Inflammatory macrophage treated with lipopolysaccharide for 4 hours (primary cell): ENCODE measurements at places on chromosomes 11 and 22.

GRCh38 chr11:8040921-8041285, 40.1 kb upstream of the TUB start:
- no peak for DNase-seq

- DNase-seq, result no peak
These were observed 460.9 kb upstream of the KIRREL3 start for GRCh38 chr11:127461241-127462064.

DNA sequence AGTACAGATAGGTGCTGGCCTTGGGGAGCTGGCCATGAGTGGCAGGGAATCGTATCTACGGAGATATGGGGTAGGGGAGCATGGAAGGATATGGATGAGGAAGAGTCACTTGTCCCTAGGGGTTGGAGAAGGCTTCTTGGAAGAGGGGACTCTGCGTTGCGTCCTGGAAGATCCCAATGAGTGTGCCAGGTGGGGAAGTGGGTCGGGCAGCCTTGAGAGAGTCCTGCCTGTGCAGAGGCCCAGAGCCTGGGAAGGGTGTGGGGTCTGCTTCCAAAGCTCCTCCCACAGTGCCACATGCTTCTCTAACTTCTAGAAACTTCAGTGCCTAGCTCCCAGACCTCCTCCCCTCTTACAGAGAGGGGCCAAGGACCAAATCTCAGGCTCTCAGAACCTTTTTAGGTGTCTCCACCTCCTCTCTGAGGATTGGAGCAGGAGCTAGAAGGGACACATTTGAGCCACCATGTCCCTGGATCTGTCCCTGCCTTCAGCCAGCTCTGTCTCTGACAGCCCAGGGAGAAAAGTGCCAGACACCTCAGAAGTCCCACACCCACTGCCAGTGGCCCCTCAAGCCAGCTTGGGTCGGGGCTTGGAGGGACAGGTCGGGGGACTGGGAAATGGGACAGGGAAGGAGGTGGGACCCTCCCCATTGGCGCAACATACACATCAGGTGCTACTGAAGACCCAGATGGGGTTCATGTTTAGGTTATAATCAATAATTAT, 11.0 kb downstream of the RHBDD3 start:
- DNase-seq, result no peak

DNA sequence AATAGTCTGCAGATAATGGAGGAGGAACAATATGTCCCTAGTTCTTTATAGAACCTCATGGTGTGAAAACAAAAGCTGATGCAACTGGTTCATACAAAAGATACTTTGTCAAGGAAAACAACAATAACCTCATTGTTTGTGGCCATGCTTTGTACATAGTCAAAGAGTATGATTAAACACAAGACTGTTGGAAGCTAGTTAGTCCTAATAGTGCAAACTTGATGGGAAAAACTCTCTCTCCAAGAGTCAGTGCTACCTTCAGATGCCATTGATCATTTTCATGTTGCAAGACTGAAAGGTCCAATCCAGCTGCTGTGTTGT, 20.1 kb upstream of the PLAAT2 start:
- DNase-seq, result no peak

GRCh38 chr11:65851083-65851579, 6.8 kb downstream of the CFL1 start:
- DNase-seq, result peak; percentile 19

GRCh38 chr11:121281698-121282097, 10.9 kb upstream of the SC5D start:
- no peak for DNase-seq

- no peak for DNase-seq
These were observed 32.2 kb upstream of the OR4B1 start for GRCh38 chr11:48184452-48184851.

DNA sequence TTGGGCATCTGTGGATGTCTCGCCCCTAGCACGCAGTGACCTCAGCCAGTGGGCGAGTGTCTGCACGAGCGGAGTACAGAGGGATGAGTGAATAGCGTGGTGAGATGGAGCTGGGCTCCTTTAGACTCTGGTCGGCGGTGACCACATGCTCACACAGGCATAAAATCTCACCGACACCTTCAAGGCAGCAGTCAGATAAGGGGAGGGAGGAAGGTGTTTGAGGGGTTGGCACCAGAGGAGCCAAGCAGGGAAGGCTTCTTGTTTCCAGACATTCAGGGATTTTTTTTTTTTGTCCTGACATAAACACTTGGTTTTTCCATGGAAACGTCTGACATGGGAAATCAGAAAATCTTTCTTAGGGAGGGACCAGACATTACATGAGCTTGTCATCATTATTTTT, 35.8 kb downstream of the GRIK4 start:
- DNase-seq, result no peak

- no peak for DNase-seq
These were observed 68.5 kb upstream of the PITPNB start for GRCh38 chr22:27987557-27987956.

DNA sequence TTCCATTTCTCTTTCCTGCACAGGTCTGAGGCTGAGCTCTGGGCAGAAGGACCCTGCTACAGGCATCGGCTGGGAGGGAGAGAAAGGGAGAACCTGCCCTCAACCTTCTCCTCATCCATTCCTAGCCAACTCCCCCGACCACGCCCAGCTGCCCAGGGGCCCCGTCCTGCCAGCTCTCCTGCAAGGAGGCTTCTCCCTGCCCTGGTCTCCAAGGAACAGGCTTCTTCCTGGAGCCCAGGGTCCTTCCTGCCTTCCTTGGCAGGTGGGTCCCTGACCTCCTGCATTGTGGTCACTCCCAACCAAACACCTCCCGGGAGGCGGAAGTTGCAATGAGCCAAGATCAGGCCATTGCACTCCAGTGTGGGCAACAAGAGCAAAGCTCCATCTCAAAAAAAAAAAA, 12.5 kb upstream of the HMOX1 start:
- DNase-seq, result no peak

DNA sequence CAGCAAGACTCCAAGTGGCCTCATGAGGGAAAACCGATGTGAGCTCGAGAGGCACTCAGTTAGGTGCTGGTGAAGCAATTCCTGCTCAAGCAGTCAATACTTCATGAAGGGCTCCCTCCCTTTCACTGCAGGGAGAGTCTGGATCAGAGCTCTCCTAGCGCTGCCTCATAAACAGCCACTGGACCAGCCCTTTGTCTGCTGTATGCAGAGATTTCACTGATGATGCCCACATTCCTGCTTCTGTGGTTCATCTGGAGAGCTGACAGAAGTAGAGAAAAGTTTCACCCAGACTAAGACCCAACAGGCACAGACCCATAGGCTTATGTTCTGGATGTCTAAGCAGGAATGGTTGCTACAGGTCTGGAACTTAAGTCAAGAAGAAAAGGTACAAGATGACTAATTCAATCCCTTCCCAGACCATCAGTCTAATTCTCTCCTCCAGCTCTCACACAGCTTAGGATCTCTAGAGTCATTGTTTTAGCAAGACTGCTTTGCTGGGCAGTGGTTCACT, 4.0 kb downstream of the UCP2 start:
- DNase-seq, result no peak

GRCh38 chr11:8107642-8108041, 26.6 kb downstream of the TUB start:
- no peak for DNase-seq

DNA sequence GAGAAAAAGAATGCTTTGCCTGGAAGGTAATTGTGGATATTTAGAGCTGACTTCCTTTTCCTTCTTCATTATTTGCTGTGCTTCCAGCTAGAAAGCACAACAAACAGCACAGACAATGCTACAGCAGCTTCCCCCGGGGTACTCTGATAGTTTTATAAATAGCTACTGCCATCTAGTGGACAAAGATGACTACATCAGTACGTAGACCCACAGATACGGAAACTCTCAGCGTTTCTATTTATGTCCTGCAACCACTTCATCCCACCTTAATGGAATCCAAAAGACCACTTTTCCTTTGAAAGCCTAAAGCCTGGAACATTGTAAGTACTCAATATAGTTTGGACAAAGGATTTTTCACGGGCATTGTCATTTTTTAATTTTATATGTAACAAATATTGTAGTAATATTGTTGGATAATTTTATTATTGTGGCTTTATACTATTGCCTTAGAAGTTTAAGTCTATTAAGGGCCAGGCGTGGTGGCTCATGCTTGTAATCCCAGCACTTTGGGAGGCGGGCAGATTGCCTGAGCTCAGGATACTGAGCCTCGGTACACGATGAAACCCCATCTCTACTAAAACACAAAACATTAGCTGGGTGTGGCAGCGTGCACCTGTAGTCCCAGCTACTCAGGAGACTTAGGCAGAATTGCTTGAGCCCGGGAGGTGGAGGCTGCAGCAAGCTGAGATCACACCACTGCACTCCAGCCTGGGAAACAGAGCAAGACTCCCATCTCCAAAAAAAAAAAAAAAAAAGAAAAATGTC, 7.5 kb downstream of the HSPA8 start:
- peak; percentile 74 for DNase-seq

- DNase-seq, result peak; percentile 52
These were observed 21.2 kb downstream of the MS4A4E start for GRCh38 chr11:60221692-60222091.

DNA sequence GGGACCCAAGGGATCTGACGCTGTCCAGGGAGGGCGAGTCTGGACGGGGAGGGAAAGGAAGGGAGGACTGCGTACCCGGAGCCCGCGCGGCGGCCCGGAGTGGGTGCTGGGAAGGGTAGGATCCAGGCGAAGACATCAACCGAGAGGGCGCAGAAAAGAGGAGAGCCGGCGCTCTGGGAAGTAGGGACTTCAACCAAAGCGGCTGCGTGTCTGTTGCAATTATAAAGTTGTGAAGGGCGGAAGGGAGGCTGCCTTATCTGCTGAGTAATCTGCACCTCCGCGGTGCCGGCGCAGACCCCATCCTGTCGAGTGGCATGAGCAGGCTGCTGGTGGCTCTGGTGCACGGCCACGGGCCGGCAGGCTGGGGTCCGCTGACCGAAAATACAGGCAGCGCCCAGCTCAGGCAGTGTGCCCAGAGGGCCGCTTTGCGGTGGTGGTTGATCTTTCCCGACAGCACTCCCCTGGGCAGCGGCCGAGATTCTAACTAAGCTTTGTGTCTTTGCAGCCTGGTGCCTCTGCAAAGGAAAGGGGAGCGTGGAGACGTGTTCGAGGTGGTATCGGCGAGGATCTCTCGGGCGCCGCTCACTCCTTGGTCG, 978 bp downstream of the C11orf87 start:
- no peak for DNase-seq

- DNase-seq, result no peak
These were observed 267.2 kb upstream of the SYN3 start for GRCh38 chr22:33325232-33326004.

DNA sequence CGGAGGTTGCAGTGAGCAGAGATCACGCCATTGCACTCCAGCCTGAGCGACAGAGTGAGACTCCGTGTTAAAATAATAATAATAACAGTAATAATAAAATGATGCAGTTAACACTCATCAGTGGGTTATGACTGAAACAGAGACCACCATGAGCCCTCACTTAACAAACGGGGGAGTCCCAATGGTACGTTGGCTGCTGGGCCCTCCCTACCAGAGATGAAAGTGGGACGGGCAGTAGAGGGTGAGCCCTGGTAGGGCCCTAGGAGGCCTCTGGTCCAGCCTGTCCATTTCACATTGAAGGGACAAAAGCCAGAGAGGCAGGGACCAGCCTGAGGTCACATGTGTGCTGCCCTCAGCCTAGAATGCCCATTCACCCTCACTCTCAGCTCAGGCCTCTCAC, 13.7 kb upstream of the KIAA0930 start:
- DNase-seq, result no peak

GRCh38 chr11:94741022-94741679, 27.0 kb upstream of the AMOTL1 start:
- peak; percentile 20 for DNase-seq

DNA sequence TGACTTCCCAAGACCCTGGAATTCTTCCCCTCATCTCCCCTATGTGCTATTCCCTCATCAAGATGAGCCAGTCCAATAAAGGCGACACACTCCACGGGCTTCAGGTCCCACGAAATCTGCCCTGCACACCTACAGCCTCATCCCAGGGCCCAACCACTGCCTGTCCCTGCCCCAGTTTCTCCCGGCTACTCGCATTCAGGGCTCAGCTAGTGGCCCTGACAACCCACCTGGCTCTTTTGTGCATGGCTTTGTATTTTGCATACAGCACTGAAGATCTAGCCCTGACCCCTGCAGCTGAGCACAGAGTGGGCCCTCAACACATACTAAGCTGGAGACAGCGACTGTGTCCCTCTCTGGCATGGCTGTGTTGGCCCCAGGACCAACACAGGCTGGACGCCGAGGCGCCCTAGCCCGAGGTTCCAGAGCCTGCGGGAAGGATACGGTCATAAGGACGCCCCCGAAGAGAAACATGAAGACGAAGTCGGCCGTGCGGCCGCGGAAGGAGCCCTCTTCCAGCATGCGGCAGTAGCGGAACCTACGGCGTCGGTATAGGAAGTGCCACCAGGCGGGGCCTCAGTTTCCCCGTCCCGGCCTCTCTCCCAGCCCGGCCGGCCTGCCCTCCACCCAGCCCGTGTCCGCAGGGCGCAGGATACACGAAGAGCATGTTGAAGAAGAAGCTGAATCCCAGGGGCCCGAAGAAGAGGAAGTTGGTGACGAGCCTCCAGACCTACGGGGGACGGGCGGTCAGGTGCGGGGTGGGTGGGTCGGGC, 710 bp downstream of the DERL3 start:
- no peak for DNase-seq

DNA sequence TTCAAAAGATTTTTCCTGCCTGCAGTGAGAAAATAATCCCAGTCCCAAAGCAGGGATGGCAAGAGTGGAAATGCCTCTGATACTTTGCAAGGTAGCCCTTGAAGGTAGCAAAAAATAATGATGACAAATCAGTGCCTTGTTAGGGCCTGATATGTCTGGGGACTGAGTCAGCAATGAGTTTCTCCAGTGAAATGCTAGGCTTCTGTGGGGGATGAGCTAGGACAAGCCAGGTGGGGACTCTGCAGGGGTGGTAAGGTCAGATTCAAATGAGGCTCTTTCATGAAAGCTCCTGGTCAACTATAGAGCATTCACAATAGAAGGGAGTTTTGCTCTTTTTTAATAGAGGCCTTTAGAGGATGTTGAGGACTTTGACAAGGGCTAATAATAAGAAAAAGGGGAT, 77.7 kb downstream of the ME3 start:
- no peak for DNase-seq

DNA sequence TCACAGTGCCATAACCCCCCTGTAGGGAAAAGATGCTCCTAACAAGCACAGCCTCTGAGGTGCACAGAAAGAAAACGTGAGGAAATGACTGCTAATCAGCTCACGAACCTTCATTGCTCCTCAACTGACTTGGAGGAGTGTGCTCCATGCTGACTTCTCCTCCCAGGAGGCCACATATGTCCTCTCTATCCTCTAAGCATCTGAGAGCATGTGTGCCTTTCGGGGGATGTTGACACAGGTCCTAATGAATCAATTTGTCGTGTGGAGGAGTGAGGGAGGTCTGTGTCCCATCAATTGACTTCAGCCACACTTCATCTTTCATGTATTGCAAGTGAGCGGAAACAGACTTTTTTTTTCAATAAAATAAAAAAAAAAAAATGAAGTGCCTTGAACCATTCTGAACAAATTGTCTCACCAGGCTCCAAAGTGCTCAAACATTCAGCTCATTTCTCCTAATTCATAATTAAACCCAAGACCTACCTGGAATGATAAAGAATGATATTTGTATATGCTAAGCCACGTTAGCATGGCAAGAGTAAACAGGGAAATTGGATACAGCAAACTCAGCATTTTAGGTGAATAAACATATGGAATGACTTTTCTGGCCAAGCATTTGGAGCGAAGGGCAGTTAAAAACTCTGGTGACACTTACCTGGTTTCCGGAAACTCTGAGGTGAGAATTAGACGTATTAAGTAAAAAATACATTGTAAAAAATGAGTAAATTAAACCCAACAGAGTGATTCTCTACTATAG, 317.6 kb upstream of the FAT3 start:
- no peak for DNase-seq

GRCh38 chr11:105577641-105578040, 32.2 kb upstream of the GRIA4 start:
- DNase-seq, result no peak

GRCh38 chr11:120894202-120894985, 129.5 kb upstream of the TBCEL start:
- DNase-seq, result no peak
